ENCODE measurements at places on chromosomes 6 and 20.

GRCh38 chr6:56638760-56639159 lies 3.9 kb downstream of the DST start:
- DNase-seq = no peak

- DNase-seq = no peak
Observed at GRCh38 chr6:150940941-150941340, 75.4 kb downstream of the MTHFD1L start.

DNA sequence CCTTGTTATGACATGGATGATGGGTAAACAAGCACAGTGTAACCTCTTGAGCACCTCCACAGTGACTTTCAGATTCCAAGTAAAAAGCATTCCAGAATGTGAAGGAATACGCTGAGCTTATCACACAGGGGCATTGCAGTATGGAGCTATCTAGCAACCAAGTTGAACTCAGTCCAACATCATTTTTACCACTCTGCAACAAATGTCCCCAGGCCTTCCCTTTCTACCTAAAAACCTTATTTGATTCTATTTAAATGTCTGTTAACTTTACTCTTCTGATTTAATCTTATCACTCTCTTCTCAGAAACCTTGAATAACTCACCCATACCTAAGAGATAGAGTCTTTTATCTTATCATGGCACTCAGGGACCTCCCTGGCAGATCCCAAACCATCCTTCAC lies 195.8 kb upstream of the CDYL start:
- DNase-seq = no peak

- no peak for DNase-seq
Observed at GRCh38 chr20:8187740-8188139, 55.7 kb downstream of the PLCB1 start.

DNA sequence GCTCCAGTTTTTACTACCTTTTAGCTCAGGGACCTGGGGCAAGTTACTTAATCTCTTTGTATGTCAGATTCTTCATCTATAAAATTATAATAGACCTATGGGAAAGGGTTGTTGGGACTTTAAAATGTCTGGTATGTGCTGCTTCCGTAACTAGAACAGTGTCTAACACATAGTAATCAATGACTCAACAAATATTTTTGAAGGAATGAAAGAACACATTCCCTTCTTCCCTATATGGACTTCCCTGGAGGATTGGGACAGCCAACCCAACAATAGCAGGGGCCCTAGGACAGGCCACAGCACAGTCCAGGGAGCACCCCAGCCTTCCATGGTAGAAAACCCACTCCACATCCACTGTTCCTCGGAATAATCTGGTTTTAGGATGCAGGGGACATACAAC lies 50.7 kb upstream of the TPD52L1 start:
- no peak for DNase-seq

- no peak for DNase-seq
Observed at GRCh38 chr6:101666256-101666655, 272.7 kb downstream of the GRIK2 start.

- DNase-seq = no peak
Observed at GRCh38 chr20:11966186-11966585, 48.5 kb downstream of the BTBD3 start.

All from activated T-helper 1 cell treated with Interleukin-2 at 50 U/mL for 16 hours (primary cell).